Fibroblast of pulmonary artery (primary cell): ENCODE measurements at places on chromosomes 6 and 20.

DNA sequence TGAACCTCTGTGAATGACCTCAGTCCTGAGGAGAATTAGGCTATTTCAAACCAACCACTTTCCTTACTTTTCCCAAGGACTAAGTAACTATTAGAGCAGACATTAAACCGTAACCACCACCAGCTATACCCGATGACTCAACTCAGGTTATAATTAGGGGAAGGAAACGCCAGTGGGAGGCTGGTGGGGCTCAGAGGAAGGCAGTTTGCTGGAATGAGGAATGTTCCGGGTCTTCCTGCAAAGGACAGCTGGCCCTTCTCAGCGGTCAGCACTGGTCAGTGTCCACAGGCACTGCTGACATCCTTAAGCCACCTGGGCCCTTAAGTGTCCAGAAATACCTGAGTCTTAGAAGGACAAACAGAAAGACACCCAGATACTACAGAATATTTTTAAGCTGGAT, 515.2 kb downstream of the MAFB start:
- DNase-seq: no peak

GRCh38 chr20:33028875-33029274, 2.6 kb upstream of the BPIFB6 start:
- DNase-seq: no peak

DNA sequence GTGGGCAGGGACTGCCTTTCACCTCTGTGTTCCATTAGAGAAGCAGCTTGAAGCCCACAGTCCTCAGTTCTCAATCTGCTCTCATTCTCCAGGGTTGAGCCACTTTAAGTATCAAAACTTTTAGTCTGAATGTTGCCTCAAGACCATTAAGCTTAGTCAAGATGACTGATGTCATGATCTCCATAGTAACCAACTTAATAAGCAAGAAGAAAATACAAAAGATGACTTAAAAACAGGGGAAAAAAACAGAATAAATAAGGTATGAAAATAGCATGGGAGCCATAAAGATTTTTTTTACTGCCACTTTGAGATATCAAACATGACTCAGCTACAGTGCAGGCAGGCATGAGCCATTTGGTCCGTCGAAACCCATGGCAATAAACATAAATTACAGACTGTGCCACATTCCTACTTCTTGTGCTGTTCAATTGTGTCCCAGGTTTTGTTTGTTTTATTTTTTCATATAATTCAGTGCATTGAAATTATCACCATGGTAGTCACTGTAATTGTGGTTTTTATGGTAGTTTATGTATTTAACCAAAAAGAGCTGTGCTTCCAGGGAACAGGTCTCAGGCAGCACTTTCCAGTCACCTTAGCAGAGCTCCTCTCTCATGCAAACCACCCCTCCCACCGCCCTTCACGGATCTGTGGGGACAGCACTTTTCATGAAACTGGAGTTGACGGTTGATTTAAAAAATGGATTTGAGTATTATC, 156.5 kb upstream of the INSM1 start:
- no peak for DNase-seq

GRCh38 chr20:38144974-38145728, 19.9 kb downstream of the TGM2 start:
- DNase-seq: peak; percentile 33

- DNase-seq: no peak
Measured at GRCh38 chr6:4891141-4891540, 112.7 kb downstream of the RPP40 start.

DNA sequence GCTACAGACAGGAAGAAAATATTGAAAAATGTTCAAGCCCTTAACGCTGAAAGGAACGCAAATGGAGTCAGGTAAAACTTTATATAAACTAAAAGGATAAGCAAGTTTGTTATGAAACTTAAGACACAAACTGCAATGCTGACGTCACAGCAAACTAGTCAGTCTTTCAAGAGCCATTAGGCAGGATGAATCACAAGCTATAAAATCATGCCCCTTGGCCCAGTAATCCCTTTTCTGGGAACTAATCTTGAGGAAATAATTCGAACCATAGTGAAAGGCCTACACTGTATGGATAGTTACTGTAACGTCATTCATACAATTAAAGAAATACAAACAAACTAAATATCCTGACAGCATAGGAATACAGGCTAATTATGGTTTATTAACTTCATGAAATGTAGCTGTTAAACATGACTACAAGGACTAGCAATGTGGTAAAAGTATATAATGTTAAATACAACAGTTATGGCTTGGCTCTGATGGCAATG, 42.7 kb upstream of the HINT3 start:
- peak; percentile 92 for DNase-seq

- no peak for DNase-seq
Measured at GRCh38 chr6:1620504-1621069, 10.9 kb downstream of the FOXC1 start.

DNA sequence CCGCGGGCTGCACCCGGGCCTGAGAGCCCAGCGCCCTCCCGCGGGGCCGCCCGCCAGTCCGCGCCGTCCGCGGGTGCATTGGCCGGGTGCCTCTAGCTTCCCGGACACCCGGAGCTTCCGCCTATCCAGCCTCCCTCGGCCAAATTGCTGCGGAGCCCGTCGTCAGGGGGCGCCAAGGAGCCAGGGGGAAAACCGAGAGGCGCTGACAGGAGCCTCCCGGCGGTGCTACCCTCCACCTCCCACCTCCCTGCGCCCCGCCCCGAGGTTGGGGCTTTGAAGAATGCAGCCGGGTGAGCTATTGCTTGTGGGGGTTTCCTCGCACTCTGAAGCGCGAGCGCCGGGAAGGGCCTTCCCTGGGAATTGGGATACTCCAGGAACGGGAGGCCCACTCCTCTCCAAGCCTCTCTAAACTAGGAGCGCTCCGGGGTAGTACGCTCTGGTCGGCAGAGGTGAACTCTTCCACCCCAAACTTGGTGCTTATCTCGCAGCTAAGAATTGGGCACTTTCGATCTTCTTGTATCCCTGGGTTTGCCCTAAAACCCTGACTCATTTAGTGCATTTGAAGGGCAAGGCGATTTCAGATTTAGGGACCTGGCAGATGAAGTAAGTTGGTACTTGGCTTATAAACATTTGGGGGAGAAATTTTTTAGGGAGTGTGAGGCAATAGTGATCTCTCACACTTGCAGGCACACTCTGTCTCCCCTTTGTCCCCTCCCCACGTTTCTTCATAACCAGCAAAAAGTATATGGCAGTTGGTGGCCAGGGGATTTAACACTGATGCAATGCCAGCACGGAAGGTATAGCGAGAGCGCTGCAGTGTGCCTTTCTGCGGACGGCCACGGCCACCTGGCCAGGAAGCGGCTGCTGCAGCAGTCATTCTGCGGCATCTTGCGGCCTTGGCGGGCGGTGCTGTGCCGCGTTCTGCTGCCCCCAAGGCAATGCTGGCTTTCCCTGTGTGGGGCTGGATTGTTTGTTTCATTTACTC, 556 bp downstream of the BEND6 start:
- peak; percentile 94 for DNase-seq

DNA sequence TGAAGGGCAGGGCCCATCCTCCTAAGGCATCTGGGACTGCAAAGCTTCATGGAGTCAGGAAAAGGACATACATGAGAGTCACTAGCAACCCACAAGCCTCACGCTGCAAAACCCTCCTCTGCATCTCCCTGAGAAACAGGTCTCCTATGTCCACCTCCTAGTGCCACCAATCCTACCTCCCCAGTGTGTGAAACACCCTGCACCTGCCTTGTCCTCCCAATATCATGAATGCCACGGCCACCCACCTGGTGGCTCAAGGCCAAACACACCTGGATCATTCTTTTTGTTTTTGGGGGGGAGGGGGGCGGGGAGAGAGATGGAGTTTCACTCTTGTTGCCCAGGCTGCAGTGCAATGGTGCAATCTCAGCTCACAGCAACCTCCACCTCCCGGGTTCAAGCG, 90.5 kb downstream of the ZMYND8 start:
- DNase-seq: no peak

DNA sequence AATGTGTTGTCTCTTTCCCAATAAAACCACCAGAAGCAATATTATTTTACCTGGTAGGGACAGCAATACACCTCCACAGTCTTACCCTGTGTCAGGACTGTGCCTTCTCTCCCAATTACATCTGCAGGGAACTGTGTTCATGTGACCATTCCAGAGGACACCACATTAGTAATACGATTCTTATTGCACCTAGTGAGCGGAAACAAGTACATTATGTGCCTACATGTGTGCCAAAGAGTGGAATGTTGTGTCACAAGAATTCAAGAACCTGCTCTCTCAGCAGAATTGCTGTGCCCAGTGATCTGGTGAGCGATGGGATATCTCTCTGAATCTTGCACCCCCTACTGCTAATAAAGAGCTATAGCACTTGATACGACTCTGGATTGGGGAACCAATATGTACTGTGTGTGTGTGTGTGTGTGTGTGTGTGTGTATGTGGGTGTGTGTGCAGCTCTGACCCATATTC, 57.4 kb upstream of the FOXC1 start:
- peak; percentile 18 for DNase-seq

- DNase-seq: peak; percentile 80
Measured at GRCh38 chr6:3585320-3585935, 128.6 kb upstream of the SLC22A23 start.

- no peak for DNase-seq
Measured at GRCh38 chr6:32943864-32944649, 3.2 kb upstream of the HLA-DMB start.

DNA sequence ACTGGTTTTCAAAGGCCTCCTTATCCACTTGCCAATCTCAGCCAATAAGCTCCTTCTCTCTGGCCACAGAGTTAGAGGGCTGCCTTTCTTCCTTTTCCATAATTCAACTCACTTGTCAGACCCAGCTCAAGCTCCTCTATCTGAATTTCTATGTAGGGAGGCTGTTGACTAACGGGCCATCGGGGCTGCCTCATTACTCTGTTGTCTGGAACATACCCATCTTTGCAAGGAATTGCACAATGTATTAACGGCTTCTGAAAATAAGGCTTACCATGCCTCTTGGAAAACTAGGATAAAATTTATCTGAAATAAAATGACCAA, 28.5 kb upstream of the KIF6 start:
- DNase-seq: peak; percentile 20

DNA sequence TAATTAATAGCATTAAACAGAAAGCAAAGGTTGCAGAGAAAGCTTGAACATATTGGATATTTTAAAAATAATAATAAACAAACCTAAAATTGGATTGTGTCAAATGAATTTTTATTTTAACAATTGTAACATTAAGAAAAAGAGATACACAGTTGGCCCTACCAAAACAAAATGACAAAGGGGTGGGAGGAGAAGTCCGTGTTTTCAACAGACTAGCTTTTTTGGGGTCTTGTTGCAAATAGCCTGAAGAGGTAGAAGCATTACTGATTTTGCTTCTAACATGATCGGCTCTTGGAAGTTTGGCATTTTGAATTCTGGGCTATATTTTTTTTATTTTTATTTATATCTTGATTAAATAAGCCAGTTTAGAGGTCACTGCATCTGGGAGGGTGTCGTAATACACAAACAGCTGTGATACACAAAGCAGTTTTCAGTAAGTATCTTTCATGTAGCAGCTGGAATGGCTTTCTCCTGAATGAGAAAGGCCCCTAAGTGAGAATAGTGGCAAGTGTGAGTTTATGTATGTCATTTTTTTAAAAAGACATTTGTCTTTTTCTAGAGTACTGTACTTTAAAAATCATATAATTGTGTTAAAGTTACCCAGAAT, 85.5 kb upstream of the ZNF217 start:
- DNase-seq: peak; percentile 53

- no peak for DNase-seq
Measured at GRCh38 chr6:150549674-150550101, 50.0 kb upstream of the PLEKHG1 start.

GRCh38 chr6:134720353-134721059, 229.4 kb downstream of the ALDH8A1 start:
- peak; percentile 44 for DNase-seq

DNA sequence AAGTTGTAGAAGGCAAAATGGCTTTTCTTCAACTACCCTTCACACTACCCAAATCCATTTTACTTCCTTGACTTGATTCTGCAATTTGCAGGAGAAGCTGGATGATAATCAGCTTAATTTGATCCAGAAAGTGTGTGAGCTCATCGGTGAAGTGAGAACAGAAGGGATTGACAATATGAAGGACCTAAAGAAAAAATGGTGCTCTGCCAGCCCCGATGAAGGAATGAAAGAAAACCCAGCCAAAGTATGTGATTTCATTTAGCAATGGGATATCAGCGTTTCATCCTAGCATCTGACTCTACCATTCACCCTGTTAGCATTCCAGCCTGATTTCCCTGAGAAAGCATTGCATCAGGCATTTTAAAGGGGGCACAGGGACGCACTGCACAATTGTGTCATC, 41.5 kb downstream of the CD164 start:
- no peak for DNase-seq

DNA sequence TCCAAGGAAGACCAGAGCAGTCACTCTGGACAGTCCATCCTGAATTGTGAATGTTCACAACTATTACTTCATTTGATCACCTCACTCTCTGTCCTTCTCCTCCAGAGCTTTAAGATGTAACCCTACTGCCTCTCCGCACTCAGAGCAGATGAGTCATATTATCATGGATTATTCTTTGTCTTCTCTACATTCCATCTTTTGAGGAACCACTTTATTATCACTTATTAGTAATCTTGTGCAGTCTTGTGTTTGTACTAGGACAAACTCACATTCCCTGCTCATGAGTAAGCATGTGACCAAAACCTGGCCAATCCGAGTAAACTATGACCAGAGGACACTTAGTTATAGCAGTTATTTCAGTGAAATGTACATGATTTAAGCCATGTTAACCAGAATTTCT, 401.5 kb upstream of the ADGRB3 start:
- DNase-seq: peak; percentile 67
